ENCODE measurements at places on chromosomes 16 and 17. TPM values are rescaled to one million over a fixed set of nuclear protein-coding genes. Genes with fewer than 3 reads are reported as not detected.

Gene GNGT2
- total RNA-seq: 3.3 TPM

DNA sequence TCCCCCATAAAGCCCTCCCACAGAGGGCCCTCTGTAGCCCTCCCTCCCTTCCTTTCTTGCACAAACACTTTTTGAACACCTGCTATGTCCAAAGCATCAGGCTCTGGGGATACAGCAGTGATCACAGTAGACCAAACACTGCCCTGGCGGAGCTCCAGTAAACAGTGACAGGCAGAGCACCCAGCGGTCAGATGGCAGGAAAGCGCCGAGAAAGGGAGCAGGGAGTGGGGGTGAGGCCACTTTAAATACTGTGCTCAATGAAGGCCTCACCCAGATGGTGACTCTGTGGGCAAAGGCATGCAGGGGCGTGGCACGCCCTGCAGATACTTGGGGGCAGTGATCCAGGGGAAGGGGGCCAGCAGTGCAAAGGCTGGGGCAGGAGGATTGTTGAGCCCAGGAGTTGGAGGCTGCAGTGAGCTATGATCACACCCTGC, 7.6 kb downstream of the PRR29 start:
- DNase-seq: no peak

Gene AARS1
- 102 TPM for total RNA-seq

Gene CARD14
- total RNA-seq: not detected

Gene ZSCAN10
- not detected for total RNA-seq

DNA sequence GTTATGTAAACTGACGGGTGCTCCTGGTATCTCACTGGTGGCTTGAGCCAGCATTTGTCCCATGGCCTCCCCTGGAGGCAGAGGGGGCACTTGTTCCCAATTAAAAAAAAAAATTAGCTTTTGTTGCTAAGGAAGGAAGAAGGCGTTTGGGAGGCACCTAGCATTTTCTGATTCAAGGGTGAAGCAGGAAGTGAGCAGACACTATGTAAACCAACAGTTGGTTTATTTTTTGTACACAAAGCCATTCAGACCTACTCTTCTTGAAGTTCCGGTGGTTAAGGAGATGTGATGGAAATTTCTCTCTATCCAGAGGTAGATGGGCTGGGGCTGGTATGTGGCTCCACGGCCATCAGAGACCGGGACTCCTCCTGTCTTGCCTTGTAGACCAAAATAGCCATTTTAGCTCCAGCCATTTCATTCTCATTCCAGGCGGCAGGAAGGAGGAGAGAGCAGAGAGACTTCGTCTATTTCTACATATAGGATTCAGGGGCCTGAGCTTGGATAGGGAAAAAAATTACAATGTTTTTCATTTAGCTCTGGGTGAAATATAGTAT, 103.0 kb downstream of the SNX29 start:
- DNase-seq: peak; percentile 48

- no peak for DNase-seq
These were observed 31.1 kb downstream of the RAI1 start for GRCh38 chr17:17712268-17712924.

DNA sequence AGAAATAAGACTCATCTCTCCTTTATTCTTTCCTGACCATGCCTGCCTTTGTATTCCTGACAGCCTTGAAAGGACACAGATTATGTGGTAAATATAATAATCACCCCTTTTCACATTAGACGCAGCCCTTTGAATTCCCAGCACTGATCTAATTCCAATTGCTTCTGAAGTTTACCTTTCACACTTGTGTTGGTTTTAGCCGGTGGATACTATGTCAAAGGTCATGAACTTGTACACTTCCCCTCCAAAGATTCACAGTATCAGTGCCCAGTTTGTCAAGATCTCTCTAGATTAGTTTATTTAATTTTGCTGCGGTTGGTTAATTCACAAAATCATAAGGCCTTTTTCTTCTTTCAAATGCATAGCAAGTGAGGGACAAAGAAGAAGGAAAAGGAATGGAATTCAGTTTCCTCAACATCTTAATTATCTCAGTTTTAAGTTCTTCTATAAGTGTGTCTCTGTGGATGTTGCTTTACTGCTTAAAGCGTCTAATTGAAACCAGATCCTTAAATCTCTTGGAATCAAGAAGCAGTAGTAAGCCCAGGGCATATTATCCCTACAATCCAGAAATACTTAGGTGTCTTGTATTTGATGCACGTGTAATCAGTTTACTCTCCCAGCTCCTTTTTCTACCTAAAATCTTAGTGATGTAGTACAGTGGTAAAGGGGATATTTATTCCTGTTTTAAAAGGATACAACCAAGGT, 174.3 kb upstream of the TBX2 start:
- no peak for DNase-seq

DNA sequence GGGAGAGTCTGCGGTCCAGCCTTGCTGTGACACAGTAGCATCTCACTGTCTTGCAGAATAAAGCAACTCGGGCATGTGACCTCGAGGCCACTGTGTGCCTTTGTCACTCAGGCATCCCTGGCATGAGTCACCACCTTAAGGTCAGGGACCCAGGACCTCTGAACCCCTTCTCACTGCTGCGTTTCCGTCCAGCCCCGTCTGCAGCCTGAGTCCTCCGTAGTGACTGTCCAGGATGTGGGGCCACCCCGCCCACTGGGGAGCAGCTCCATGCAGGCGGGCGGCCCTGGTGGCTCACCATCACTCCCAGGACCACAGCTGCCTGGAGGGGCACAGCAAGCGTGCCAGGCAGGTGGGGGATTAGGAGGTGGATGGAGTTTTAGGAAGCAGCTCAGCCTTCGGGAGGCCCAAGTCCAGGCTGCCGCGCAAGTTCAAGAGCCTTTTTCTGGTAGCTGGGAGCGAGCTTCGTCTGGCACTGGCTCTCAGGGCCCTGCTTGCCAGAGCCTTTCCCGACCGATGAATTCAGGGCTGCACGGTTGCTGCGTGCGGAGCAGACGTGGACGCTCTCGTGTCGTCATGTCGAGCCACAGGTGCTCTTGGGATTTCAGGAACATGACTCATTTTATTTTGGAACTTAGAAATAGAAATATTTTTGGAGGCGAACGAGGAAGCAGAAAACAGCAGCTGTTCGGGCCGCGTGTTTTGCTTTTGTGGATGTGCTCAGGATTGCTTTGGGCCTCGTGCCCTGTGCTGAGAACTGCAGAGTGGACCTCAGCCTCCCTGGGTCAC, 16.8 kb downstream of the KCTD5 start:
- DNase-seq: no peak

DNA sequence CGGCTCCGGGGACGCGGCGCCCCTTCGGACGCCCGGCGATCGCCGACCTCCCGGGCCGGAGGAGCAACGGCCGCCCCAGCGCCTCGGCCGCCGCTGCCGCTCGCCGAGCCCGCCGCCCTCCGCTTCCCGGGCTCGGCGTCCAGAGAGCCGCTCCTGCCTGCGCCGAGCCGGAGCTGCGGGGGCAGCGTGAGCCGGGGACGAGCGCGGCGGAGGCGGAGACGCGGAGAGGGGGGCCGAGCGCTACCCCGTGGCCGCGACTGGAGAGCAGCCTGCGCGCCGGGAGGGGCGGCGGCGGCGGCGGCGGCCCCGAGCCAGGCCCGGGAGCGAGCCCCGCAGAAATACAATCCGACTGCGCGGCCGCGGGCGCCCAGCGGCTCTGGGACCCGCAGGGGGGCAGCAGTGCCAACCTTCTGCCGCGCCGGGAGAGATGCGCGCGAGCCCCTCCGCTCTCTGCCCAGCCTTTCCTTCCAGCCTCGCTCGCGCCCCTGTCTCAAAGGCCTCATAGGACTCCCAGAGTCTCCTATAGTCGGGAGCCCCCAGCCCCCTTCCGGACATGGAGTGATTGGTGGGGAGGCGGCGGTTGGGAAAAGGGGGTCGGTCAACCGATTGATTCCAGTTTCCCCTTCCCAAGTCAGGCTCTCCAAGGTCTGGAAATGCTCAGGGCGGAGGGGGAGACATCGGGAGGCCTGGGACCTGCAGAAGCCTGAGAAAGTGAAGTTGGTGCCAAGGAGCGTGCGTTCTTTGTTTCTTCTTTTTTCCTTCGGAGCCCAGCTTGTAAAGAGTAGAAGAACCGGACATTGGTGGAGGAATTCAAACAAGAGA, 1.0 kb upstream of the SDK2 start:
- peak; percentile 29 for DNase-seq

Gene SLC12A3
- total RNA-seq: not detected

DNA sequence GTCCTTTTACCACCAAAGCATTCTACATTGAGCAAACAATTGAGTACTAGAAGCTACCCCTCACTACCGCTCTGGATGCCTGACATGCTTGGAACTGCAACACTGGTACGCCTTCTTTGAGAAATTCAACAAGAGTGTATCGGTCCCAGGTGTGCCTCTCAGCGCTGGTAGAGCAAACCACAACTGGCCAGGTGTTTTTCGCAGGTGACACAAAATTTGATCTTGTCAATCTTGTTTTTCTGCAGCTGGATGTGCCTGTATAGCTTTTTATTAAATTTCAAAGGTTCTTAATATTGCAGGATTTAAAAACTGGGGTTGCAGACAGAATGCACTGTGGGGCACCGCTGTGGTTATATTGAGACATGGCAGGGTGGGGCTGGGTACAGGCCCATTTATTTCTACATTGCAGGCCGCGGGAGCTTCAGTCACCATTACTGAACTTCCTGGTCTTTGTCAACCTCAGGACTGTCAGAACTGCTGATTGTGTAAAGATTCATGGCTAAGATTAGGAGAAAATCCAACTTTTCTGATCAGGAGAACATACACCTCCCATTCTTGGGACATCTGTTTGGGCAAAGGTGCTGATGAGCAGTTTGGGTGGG, 4.5 kb upstream of the SNX20 start:
- DNase-seq: peak; percentile 27

All from CD4-positive, alpha-beta memory T cell (primary cell).